Fibroblast of skin of left quadriceps (primary cell): ENCODE measurements at places on chromosomes 1 and 21.

DNA sequence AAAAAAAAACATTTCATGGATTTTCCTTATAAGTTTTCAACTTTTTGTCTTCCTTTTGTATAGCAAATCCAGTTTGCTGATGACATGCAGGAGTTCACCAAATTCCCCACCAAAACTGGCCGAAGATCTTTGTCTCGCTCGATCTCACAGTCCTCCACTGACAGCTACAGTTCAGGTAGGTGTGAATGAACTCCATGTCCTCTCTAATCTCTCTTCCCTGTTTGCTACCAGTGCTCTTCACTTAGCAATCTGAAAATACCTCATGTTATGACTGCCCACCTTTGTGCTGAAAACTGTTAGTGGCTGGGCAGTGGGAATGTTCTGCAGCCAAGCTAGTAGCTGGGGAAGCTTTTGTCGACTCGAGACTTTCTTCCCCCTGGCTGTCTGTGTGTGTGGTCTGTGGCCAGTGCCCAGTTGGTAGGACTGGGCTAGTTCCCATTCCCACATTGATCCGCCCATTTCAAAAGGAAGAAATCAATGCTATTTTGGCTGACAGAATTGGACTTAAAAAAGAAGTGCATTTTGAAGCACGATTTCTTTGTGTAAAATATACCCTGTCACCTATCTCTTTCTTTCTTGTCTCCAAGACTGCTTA lies 24.5 kb downstream of the AHCYL1 start:
- DNase-seq = no peak

DNA sequence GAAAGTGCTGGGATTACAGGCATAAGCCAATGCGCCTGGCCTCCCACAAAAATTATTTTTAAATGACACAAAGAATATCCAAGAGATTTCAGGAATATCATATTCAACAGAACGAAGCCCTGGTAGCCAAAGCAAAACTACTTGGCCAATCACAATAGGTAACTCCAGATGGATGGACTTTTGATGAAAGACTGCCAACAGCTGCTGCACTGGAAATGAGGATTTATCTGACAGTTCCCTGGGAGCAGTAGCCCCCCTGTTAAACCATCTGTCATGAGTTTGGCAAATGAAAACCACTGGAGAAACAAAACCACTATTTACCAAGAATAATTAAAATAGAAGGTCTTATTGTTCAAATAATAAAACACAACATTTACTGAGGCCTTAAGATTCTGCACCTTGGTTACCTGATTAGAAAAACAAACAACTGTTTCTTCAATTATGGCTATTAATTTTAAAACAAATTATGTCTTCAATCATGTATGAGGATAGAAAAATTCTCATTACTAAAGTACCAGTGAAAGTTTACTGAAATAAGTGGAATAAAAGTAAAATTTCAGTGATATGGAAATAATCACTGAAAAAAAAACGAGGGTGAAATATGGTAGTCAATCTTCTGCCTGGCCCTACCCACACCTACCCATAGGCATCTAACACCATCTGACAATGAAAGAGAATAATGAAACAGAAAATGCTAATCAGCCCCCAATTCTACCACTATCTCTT lies 34.3 kb upstream of the PSMG1 start:
- DNase-seq = no peak

DNA sequence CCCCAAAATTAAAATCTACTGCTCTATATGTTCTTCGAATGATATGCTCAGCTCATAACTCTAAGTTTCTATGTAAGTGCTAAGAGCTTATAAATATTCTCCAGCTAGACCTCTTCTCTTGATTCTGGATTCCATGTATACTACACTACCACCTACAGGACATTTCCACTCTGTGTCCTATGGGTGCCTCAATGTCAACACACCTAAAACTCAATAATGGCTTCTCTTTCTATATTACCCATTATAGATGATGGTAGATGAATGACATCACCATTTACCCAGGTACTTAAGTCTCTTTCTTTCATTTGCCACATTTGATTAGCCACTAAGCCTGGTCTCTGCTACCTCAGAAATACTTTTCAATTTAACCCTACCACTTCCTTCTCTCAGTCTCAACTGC lies 41.3 kb downstream of the TBX19 start:
- DNase-seq = no peak

- DNase-seq = no peak
Measured at GRCh38 chr1:207856276-207857023, 54.5 kb downstream of the CD34 start.

DNA sequence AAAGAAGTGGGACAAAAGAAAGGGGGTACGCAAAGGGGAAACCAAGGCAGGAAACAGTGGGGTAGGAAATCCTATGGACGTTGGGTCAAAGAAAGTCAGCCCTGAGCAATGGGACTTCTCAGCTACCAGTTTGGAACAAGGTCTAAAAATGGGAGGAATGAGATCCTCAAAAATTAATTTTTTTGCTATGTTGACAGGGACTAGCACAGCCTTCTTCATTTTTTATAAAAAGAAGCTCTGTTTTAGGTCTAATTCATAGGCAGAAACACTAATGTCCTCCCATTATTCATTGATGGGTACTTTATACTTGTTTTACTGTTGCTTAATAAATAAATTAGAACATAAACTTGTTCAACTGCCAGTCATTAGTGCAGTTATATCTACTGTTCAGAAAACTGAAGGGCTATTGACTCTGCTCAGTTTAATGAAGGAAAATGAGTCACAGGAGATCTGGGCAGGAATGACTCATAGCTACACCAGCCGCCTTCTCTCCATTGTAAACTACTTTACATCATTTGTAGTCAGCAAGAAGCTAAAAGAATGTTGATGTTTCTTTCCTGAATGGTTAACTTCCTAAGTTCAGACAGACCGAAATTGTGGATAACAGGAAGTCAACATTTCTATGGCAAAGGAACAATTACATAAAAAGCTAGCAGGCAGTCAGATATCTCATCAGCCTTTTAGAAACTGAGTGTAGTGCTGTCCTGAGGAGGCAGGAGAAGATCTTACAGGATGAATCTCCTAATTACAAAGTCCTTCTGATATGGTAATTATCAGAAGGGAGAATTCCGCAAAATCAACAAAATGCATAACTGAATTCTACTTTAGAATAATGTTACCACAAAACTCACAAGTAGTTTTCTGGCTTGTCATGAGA lies 356.4 kb upstream of the PKN2 start:
- peak; percentile 78 for DNase-seq

- no peak for DNase-seq
Measured at GRCh38 chr1:218112862-218113261, 172.2 kb upstream of the RRP15 start.

GRCh38 chr1:117928881-117929342 lies 509 bp downstream of the GDAP2 start:
- no peak for DNase-seq

DNA sequence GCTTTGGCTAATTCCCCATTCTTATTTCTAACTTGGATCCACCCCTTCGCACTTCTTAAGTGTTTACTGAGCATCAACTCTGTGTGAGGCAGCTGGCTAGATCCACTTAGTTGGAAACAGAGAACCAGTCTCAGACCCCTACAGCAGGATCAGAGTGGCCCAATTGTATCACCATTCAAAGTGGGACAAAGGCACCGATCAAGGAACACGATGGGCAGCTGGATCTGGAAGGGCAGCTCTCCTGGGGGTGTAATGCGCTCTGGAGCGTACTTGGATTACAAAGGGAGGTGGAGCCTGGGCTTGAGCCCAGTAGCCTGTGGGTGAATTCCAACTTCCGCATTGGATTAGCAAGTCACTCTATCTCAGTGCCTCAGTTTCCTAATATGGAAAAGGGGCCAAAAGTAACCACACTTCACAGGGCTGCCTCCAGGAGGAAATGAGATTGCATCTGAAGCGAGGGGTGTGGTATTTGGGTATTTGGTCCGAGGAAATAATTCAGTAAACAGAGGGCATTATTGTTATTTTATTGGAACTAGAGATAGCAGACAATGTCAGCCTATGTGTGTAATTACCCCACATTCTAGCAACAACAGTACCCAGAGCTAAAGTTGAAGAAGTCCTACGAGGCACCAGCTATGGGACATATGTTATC lies 11.9 kb downstream of the ECE1 start:
- DNase-seq = no peak

DNA sequence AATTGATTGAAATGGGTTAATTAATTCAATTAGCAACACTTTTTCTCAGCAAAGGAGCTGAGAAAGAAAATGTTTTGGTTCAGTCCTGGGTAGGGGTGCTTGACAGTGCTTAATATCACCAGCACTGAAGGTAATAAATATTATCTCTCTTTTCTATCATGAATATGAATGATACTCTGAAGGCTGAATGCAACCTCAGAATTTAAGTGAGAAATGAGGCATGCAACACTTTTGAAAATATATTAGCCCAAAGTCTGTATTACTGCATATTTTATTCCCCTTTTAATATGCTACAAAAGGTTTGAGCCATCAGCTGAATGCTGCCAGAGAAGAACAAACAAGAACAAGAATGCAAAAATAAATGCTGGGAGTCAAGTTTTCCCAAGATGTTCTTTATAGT lies 52.0 kb upstream of the SAMSN1 start:
- no peak for DNase-seq

GRCh38 chr1:179047636-179047997 lies 21.9 kb downstream of the FAM20B start:
- DNase-seq = no peak

- DNase-seq = no peak
Measured at GRCh38 chr1:94099303-94099702, 21.6 kb downstream of the ABCA4 start.

GRCh38 chr1:87735750-87736149 lies 407.1 kb downstream of the LMO4 start:
- DNase-seq = no peak

DNA sequence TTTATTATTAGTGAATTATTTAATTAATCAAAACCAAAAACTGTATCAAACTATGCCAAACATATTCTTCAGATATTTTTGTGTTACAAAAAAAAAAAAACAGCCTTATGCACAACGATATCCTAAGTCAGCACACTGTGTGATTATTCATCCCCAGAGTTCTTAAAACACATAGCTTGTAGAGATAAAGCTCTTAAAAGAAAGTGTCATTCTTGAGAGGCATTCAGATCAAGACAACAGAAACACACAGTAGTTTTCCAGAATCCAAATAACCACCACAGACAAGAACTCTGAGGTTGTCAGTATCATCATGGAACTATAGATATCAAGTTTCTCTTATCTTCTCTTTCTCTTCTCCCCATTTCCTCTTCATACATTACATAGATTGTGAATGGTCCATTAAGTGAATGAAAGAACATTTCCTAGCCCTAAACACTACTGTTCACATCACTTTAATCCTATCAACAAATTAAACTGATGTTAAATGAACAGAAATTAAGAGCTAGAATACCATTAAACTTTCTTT lies 13.5 kb downstream of the ZZZ3 start:
- DNase-seq = no peak
